ENCODE measurements at places on chromosomes 11 and 22.

- no peak for DNase-seq
Observed at GRCh38 chr11:76962583-76963416, 71.4 kb upstream of the B3GNT6 start.

- DNase-seq: no peak
Observed at GRCh38 chr11:75240311-75241035, at the start of gene TPBGL. Gene TPBGL, plus strand, starts transcription at chr11:75240774. Its CDS starts 276 bp downstream, at chr11:75241050.

- DNase-seq: no peak
Observed at GRCh38 chr11:12099132-12099873, 11.1 kb upstream of the MICAL2 start.

DNA sequence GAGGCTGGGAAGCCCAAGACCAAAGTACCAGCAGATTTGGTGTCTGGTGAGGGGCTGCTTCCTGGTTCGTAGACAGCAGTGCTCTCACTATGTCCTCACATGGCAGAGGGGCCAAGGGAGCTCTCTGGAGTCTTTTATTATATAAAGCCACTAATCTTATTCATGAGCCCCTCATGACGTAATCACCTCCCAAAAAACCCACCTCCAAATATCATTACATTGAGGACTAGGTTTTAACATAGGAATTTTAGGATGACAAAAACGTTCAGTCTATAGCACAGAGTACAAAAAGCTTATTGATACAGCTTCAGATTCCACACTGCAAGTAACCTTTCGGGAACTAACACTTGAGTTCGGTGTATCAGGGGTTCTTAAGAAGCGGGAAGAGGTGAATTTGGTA is 4.1 kb upstream of the MS4A18 start:
- no peak for DNase-seq

- DNase-seq: no peak
Observed at GRCh38 chr11:104968355-104968855, at the start of gene CASP4. Gene CASP4, minus strand, starts transcription at chr11:104968574. Its CDS starts 49 bp downstream, at chr11:104968525.

GRCh38 chr22:49693848-49694247 is 133.8 kb downstream of the BRD1 start:
- no peak for DNase-seq

DNA sequence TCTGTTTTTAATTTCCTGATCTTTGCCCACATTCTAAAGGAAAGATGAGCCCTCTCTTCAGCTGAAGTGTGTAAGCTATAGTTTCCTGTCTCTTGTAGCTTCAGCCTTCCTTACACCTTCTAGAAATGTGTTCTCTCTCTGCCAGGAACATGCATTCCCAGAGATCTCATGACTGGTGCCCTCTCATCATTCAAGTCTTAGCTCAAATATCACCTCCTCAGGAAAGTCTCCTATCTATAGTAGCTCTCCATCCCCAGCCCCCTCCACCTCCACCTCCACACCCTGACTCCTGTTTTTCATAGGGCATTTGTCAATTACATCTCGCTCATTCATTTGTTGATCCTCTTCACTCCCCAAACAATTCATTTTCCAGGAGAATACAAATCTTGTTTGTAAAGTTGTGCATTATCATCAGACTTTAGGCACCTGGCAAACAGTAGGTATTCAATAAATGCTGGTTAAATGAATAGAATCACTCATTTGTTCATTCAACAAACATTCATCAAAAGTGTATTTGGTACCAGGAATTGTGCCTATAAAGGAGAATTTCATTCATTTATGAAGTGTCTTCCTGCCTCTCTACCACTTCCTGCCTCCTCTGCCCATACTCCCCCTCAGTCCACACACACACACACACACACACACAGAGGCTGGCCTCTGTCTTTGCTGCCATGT is 160.3 kb downstream of the BBOX1 start:
- no peak for DNase-seq

GRCh38 chr11:69342588-69343330 is 48.8 kb downstream of the MYEOV start:
- DNase-seq: no peak

- DNase-seq: no peak
Observed at GRCh38 chr11:27678242-27678641, 22.0 kb downstream of the BDNF start.

DNA sequence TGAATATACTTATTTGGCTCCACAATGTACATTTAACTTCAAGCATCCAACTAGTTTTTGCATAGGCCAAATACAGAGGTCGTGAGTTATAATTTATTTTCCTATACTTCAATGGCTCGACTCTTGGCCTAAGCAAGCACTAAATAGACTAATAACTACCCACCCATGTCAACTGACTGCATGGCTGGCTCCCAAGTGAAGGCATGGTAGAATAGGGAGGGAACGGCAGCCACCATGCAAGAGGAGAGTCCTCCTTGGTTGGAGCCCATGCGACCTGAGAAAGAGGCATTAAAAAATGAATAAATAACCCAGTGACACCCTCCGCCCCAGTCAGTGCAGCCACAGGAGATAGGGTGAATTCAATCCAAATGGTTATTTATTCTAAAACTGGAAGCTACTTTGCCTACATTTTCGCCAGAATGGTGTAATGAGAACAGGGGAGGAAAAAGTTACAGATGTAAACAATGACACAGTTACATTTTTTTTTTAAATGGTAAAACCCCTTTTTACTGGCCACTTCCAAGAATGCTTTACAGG is 4.9 kb downstream of the GNG3 start:
- DNase-seq: no peak

DNA sequence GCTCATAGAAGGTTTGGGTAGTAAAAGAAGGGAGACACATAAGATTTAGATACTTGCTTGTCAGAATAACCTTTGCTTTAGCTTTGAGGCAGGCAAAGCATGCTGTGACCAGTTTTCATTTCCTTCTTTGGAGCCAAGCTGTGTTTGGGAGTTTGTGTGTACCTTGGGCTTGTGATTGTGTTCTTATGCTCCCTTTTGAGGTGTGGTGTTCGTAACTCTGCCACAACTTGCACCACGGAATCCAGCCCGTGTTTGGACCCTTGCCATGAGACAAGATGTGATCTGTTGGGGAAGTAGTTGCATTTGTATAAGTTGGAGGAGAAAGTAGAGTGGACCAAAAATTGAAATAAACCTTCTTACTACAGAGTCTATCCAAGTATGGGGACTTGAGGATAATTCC is 34.0 kb downstream of the BMAL1 start:
- DNase-seq: no peak

GRCh38 chr22:37167981-37168647 is 18.4 kb upstream of the IL2RB start:
- DNase-seq: no peak

DNA sequence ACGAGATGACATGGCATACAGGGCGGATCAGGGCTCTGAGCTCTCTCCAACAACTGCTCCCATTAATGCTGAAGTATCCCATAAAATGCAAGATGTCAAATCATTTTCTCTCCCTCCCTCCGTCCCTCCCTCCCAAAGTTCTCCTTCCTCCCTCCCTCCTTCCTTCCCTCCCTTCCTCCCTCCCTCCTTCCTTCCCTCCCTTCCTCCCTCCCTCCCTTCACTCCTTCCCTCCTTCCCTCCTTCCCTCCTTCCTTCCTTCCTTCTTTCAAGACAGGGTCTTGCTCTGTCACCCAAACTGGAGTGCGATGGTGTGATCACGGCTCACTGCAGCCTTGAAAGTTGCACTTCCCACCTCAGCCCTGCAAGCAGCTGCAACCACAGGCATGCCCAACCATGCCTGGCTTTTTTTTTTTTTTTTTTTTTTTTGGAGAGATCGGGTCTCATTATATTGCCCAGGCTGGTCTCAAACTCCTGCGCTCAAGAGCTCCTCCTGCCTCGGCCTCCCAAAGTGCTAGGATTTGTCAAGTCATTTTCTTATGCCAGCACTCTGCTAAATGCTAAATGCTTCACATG is 38.2 kb downstream of the TXN2 start:
- DNase-seq: no peak

DNA sequence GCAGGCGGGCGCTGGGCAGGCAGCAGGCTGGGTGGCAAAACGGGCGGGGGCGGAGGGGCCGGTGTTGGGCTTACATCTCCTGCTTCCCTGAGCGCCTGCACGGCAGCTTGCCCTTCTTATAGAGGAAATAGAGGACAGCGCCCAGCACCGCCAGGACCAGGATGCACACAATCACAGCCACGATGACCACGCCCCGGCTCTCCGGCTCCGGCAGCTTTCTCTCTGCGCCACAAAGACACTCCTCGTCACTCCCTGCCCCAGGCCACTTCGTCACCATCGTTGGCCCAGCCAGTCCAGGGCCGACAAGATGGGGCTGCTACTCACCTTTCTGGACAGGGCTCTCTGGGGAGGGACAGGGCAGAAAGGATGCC is 6.3 kb downstream of the MCAM start:
- no peak for DNase-seq

DNA sequence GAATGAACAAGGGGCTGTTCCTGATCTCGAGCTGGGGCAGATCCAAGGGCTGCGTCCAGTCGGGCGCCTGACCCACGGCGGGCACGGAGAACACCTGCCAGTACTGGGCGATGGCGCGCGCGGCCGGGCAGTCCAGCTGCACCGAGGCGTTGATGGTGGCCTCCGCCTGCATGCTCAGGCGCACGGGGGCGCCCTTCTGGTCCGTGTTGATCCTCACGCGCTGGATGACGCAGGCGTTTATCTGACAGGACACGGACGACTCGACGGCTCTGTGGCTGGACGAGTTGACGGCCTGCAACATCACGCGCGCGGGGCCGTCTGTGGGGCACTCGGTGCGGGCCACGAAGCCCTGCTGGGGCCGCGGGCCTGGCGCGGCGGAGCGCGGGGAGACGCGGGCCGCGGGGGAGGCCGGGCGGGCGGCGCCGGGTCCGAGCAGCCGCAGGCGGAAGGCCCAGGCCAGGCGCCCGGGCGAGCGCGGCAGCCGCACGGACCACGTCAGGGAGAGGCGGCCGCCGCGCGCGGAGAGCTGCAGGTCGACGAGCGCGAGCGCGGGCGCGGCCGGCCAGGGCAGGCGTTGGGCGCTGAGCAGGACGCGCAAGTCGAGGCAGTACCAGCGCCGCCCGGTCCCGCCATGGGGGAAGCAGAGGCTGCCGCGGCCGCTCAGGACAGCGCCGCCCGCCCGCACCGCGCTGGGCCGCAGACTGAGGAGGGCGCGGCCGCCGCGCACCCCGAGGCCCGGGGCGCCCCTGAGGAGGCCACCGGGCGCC is 511 bp downstream of the PKDREJ start:
- DNase-seq: no peak

DNA sequence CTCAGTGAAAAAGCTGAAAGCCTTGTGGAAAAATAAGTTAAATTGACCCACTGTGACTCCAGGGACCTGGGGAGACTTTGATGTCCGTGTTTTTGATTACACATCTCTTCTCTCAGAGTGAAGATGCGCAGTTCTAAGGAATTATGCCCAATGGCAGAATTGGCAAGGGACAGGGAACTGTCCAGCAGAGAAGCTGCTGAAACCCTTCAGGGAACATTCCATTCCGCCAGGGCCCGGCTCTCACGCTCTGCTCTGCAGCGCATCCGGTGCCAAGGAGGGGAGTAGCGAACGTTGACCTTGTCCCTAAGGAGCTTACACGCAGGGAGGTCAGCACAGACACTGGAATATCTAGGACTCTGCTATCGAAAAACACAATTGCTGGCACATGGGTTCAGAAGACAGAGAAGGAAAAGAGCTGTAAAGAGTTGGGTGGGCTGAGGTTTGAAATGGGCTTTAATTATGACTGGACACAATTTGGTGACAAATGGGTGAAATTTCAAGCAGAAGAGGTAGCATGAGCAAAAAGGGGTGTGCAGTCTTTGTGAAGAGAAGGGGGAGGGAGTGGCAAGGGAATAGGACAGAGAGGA is 64.5 kb upstream of the B3GAT1 start:
- DNase-seq: no peak

DNA sequence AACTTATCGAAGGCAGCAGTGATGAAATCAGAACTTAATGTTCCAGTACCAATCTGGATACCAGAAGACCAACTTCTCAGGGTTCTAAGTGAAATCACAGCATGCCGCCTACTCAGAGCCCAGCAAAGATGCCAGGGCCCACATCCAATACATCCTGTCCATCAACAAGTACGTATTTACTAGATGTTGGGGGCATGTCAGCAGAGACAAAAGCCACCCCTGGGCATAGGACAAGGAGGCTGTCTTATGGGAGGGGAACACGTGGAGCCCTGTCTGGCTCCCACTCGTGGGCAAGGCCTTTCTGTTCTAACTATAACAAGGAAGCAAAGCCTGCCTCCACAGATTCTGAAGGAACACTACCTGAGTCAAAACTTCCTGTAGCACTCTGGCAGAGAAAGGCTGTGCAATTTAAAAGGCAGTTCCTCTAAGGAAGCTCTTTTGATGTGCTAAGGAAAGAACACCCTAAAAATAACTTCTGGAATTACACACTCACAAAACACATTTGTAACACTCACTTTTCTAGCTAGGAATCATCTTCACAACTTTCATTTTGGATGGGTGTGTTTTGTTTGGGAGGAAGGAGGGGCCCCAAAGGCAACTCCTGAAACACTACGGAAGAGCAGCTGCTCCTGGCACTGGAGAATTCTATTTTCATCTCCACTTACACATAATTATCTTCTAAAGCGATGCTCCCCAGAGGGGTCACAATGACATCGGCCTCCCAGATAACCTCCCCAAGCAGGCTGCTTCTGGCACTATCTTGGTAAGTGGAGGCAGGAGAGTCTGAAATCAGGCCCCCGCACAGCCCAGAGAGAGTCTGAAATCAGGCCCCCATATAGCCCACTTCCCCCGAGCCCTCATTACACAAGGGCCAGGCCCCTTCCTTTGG is 14.2 kb downstream of the SMCO4 start:
- DNase-seq: no peak
